Activated CD4-positive, alpha-beta T cell treated with anti-CD3 and anti-CD28 coated beads for 36 hours (primary cell): ENCODE measurements at places on chromosomes 4 and X.

GRCh38 chr4:40294339-40294738, 40.8 kb upstream of the CHRNA9 start:
- no peak for DNase-seq

DNA sequence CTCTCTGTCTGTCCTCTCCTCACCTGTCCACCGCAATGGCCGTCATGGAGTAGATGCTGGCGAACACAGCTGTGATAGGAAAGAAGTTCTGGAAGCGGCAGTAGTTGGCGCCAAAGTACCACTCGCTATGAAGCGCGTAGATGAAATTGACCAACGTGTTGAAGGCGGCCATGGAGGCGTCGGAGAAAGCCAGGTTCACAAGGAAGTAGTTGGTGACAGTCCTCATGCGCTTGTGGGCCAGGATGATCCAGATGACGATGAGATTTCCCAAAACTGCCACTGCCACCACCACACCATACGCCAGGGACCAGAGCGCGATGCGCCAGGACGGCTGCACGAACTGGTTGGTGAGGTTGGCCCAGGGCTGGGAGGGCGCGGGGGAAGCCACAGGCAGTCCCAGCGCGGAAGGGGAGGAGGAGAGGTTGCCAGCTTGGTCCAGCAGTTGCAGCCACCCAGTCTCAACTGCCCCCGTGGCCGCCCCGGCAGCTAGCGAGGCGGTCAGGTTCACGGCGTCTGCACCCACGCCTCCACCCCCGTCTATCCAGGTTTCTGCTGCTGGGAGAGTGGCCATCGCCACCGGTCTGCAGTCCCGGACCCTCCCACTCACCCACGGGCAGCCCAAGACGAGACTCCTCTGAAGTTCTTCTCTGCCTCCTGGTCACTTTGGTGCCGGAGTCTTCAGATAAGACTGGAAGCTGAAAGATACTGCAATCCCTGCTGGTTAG, 518 bp downstream of the TACR3 start:
- DNase-seq: no peak

- no peak for DNase-seq
These were observed 113.5 kb downstream of the TSPAN5 start for GRCh38 chr4:98544818-98545414.

GRCh38 chr4:100060765-100061416, 110.8 kb upstream of the H2AZ1 start:
- DNase-seq: no peak

- no peak for DNase-seq
These were observed 568.1 kb upstream of the DIPK2B start for GRCh38 chrX:45768666-45769236.

DNA sequence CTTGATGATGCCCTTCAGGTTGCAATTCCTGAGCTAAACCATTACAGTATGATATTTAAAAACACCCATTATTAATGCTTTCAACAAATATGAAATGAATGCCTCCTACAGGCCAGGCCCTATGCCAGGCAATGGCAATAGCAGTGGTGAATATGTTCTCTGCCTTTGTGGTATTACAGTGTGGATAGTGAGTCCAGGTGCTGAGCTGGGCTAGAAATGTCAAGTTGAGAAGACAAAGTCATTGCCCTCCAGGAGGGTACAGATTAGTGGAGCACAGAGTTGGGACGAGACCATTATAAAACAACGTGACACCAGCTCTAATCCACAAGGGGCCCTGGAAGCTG, 81.9 kb downstream of the RBM47 start:
- no peak for DNase-seq
